ENCODE measurements at places on chromosomes 1 and 21.
A peak's percentile ranks its signal among the peaks of the same experiment; 100 is the strongest.

DNA sequence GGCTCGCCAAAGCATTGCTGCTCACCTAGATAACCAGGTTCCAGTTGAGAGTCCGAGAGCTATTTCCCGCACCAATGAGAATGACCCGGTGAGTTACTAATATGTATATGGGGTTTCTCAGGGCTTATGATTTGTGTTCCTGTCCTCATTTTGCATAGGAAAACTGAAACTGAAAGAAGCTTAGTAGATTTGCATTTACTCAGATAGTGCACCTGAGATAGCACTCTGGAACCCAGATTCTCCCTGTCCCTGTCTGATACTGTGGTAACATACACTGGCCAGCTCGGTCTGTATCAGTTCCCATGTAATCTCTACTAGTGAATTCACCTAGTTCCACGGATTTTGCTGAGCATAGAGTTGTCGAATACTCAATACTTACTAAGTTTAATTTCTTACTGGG lies 28.1 kb downstream of the DAP3 start:
- no peak for DNase-seq

DNA sequence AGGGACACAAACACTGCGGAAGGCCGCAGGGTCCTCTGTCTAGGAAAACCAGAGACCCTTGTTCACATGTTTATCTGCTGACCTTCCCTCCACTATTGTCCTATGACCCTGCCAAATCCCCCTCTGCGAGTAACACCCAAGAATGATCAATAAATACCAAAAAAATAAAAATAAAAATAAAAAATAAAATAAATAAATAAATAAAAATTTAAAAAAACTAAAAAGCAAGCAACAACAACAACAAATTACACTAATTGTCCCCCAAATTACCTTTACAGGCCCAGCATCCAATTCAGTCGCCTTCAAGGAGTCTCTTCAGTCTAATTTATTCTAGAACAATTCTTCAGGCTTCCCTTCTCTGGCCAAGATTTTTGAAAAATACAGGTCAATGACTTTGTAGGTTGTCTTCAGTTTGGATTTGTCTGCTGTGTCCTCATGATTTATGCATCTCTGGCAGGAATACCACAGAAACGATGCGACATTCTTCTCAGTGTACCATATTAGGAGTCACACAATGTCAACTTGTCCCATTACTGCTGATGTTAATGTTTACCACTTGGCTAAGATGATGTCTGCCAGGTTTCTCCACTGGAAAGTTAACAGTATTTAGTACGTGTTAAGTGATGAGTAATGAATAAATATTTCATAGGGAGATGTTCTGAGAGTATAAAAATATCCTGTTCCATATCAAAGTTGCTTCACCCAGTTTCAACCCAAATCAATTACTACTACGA lies 20.3 kb upstream of the BMP8B start:
- no peak for DNase-seq

DNA sequence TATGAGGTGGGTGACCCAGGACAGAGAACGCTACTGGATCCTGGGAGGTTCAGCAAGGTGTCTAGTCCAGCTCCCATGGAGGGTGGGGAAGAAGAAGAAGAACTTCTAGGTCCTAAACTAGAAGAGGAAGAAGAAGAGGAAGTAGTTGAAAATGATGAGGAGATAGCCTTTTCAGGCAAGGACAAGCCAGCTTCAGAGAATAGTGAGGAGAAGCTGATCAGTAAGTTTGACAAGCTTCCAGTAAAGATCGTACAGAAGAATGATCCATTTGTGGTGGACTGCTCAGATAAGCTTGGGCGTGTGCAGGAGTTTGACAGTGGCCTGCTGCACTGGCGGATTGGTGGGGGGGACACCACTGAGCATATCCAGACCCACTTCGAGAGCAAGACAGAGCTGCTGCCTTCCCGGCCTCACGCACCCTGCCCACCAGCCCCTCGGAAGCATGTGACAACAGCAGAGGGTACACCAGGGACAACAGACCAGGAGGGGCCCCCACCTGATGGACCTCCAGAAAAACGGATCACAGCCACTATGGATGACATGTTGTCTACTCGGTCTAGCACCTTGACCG lies 8.6 kb upstream of the PIGV start:
- DNase-seq, result no peak

DNA sequence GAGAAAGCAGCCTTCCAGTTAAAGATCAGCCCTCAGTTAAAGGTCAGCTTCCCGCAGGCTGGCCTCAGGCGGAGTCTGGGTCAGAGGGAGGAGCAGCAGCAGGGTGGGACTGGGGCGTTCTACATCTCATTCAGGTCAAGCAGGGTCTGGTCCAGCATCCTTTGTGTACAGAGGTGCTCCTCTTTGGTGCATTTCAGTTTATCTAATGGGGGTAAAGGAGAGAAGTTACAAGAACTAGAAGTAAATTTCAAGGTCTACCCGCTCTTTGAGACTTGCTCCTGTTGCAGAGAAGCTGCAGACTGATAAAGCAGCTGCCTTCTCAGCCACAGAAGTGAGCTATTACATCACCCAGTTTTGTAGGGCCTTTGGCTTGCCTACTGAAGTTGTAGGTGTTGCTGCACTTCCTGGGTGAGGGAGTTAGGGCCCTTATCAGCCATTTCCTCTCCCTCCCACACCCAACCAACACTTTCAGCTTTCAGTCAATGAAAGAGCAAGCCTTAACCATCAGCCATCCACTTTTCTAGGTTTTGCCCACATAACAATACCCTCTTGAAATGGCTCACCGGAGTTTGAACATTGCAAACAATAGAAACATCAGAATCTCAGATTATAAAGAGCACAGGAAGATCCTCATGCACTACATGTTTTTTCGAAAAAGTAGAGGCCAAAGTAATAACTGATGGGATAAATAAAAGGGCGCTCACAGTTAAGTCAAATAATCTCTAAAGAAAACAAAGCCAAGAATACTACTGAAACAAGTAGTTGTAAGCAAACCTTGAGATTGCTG lies 2.8 kb upstream of the NUP210L start:
- peak; percentile 47 for DNase-seq

GRCh38 chr21:42105476-42106315 lies 34.6 kb downstream of the UMODL1 start:
- DNase-seq, result no peak

DNA sequence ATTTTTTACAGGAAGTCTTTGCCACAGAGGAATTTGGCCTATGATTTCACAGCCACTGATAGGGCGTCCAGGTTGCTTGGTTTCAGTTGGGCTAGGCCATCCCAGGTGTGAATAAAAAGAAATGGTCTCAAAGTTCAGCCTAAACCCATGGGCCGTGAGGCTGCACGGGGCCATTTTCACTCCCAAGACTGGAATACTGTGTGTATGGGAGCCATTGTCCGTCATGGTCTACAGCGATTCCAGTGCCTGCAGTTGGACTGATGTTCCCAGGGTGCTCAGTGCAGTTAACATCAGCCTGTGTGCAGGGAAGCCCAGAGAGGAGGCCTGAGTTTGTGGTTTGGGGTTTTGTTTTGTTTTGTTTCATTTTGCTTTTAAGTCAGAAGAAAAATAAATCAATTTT lies 133.2 kb downstream of the ADSS2 start:
- DNase-seq, result no peak

GRCh38 chr1:156905651-156906050 lies 12.1 kb downstream of the PEAR1 start:
- DNase-seq, result no peak

- no peak for DNase-seq
These were observed 5.7 kb upstream of the IVL start for GRCh38 chr1:152902636-152903035.

- no peak for DNase-seq
These were observed 31.9 kb downstream of the CFAP74 start for GRCh38 chr1:1971688-1972087.

DNA sequence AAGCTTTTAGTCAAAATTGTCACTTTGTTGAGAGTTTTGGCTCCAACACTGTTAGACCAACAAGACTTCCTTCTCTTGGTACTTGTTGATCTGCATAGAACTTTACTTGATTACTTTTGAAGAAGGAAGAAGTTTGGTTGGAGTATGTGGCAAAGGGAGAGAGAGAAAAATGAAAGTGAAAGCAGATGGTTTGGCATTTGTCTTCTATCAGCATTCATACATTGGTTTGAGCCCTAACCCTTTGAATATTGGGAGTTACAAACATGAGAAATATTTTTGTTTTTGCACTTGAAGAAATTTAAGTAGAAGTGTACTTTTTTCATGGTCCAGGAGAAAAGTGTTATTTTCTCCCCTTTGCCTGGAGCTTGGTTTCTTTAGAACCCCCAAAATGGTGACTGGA lies 169.8 kb downstream of the ADGRL4 start:
- DNase-seq, result no peak

GRCh38 chr1:40270152-40270834 lies 12.3 kb downstream of the ZMPSTE24 start:
- no peak for DNase-seq

DNA sequence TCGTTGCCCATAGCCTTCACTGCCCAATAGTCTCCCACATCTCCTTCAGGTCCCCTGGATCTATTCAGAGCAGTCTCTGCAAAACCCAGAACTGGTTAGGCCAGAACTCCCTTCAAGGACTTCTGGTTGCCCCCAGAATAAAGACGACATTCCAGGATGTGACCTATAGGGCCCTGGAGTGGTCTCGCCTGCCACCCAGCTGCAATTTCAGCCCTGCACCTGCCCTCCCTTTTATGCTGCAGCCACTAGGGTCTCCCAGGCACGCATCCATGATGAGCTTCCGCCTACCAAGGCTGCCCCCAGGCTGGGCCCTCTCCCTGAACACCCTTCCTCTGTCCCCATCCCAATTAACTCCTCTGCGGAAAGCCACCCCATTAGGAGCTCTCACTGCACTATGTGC lies 7.2 kb upstream of the TSPEAR start:
- no peak for DNase-seq

GRCh38 chr1:20361805-20362381 lies 71.2 kb downstream of the VWA5B1 start:
- no peak for DNase-seq

DNA sequence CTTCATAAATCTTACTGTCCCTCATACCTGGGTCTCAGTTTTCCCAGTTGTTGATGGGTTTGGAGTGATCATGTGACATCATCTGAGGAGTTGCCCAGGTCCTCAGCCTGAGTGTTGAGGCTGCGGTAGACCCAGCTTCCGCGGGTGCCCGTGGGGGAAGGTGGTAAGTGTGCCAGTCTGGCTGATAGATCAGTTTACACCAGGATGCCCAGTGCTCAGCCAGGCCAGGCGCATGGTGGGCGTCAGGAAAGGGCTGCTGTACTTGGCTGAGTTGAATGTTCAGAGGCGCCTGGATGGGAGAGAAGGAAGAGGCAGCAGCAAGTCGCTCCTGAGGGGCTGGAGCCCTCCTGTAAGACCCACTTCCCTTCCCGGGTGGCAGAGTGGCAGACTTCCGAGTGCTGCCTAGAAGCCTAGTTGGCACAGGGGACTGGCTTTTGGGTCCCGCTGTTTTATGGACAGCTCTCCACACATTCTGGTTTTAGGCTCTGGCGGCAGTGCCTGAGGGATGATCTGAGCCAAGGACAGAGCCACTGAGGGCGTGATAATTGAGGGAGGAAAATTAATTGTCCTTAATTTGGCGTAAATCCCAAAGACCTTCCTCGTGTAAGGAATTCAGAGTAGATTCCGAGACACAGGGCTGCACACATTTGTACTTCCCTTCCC lies 35.8 kb downstream of the PTPRF start:
- DNase-seq, result no peak

DNA sequence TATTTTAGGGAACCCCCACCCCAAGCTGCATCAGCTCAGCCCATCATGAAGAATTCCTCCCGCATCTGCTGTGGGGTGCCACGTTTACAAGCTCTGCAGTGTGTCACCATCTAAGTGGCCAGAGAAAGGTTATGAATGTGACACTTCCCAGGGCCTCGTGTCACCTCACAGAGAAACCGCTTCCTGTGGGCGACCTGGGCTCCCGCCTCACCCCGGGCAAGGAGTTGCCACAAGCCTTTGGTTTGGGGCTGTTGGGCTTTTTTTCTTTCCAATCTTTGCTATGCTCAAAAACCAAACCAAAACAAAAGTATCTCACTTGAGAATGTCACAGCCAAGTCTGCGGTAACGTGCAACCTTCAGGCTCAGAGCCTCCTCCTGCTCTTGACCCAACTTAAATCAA lies 82.1 kb upstream of the ARHGEF16 start:
- no peak for DNase-seq

Measured in effector memory CD4-positive, alpha-beta T cell (primary cell).